ENCODE measurements at places on chromosomes 7 and 10.

- DNase-seq, result no peak
Observed at GRCh38 chr10:130043491-130043890, 67.1 kb downstream of the C10orf143 start.

DNA sequence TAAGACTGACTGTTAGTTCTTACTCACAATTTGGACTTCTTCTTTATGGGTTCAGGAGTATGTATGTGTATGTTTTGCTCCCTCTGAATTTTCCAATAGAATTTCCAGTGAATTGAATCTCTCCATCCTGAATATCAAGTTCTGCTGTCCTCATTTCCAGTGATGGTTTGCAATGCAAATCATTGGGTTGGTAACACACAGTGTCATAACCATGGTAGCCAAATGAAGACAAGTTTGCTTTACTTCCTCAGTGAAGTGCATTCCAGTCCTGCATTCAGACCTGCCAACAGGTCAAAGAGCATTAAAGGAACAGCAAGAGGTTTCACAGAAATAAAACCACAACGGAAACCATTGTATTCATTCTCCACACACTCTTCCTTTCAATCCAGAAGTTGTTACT lies 15.2 kb downstream of the ITPRID1 start:
- no peak for DNase-seq

- no peak for DNase-seq
Observed at GRCh38 chr7:151179946-151180345, 7.1 kb downstream of the ASB10 start.

- DNase-seq, result no peak
Observed at GRCh38 chr10:12013926-12014325, 28.7 kb downstream of the UPF2 start.

DNA sequence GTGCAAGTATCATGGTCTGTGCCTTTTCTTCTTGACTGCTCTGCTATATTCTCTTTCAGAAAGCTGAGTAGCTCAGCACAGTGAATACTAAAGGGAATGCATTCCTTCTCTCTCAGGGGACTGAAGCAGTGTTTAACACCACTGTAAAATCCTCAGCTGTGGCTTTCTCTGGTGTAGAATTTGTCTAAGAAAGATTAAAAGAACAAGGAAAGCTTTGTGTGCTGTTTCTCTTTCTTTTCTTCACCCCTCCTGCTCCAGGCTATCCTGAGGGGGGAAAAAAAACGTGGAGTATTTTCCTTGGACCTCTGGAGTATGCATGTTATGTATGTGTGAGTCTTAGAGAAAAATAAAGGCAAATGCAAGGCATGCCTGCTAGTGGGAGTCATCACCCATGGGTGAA lies 383.9 kb downstream of the AUTS2 start:
- DNase-seq, result peak; percentile 64

DNA sequence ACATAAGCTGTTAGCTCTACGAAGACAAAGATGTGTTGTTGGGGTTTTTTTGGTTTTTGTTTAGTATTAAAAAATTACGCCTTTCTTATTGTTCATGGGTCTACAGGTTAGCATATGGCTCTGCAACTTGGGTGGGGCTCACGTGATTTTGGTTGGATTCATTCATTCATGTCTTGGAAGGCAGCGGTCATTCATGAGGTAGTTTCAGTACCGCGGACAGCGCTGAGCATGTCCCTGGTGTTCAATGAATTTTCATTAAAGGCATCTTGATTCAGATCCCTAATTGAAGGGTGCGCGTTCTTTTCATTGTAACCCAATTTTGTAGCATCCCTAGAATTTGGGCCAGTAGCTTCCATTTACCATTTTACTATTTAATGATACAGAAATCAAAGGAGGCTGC lies 42.9 kb upstream of the TCERG1L start:
- DNase-seq, result peak; percentile 4

GRCh38 chr7:44965441-44965903 lies 13.3 kb downstream of the MYO1G start:
- DNase-seq, result no peak

DNA sequence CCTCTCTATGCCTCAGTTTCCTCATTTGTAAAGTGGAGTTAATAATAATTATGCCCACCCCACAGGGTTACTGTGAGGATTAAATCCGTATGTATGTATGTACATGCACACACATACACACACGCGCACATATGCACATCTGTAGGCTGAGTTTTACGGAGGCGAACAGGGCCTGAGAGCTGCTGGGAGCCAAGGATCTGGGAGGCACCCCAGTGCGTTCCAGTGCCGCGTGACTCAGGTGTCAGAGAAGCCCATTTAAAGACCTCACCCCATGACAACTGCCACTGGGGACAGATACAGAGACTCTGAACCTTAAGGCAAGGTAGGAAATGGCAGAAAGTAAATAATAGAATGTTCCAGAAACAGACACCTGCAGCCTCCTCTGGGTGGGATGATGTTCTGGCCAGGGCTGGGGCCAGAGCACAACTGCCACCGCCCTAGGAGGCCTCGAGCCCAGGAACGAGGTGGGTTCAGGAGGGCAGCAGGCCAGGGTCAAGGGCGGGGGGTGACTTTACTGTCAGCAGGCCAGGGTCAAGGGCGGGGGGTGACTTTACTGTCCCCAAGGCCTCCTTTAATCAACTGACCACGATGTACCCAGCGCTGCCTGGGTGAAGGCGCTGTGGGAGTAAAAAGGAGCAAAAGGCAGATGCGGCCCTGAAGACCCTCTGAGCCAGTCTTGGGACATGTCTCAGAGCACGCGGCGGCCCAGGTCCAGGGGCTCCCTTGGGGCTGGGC lies 54.9 kb downstream of the PRKAG2 start:
- no peak for DNase-seq

DNA sequence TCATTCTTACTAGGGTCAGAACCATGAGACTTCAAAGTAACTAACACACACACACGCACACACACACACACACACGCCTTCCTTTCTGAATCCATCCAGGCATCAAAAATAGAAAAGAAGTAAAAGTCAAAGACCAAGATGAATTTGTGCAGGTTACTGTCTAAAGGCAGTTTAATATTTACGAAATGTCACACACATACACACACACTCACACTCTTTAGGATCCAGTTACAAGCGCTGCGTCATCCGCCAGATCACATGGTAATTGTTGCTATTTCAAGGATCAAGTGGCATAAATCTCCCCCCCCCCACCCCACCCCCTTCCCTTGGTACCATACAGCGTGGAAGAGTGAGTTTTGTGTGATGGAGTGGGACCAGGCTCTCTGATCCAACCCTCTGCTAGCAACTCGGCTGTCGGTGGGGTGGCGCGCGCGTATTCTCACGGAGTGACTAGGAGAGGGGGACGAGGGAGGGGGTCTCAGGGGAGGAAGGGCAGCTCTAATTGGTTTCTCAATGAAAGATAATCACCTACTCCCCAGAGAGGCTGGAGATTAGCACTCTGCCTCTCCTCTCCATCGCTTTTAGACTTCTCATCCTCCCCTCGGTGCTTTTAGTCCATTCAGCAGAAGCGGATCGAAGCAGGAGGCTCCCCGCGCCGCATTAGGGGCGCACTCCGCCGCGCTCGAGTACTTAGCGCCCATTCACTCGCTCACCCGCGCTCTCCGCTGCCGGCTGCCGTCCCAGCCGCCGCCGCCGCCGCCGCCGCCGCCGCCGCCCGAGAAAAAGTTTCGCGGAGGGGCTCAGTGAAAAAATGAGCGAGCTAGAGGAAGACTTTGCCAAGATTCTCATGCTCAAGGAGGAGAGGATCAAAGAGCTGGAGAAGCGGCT lies 83.5 kb upstream of the PRKG1 start:
- peak; percentile 17 for DNase-seq

DNA sequence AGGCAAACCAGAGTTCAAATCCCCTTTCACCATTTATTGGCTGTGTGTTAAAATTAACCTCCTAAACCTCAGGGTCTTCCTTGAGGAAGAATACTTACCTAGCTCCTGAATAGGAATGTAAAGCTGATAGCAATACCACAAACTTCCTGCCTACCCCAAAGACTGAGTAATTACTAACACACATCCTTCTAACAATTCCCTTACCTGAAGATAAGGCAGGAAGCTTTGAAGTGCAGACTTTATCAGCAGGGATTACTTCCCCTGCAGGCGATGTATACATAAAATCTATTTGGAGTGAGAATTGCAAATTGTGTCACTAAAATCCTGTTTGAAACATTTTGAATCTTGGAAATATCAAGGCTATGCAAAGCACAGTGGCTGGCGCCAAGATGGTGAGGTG lies 21.2 kb downstream of the EVX1 start:
- no peak for DNase-seq

DNA sequence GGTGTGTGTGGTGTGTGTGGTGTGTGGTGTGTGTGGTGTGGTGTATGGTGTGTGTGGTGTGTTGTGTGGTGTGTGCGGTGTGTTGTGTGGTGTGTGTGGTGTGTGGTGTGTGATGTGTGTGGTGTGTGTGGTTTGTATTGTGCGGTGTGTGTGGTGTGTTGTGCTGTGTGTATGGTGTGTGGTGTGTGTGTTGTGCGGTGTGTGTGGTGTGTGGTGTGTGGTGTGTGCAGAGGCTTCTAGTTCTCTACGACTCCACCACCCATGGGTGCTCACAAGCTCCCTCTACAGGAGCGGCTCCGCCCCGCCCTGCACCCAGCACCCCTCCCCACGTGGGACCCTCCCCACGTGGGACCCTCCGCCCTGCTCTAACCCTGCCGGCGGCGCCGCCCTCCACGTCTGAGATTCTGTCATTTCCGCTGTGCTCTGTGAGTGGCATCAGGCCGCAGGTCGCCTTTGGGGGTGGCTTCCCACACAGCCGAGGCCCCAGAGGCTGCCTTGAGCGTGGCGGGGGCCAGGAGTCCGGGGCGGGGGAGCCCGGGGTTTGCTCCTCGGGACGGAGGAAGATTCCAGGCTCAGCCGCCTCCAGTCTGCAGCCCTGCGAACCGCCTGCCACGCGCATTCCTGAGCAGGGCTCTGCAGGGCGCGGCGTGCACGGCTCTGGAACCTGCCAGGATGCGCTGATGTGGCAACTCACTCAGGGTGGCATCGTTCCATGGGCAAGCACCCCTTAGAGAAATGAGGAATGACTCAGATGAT lies 37.0 kb upstream of the DNAJB6 start:
- DNase-seq, result peak; percentile 46

GRCh38 chr7:69654849-69655707 lies 56.8 kb downstream of the AUTS2 start:
- DNase-seq, result no peak

DNA sequence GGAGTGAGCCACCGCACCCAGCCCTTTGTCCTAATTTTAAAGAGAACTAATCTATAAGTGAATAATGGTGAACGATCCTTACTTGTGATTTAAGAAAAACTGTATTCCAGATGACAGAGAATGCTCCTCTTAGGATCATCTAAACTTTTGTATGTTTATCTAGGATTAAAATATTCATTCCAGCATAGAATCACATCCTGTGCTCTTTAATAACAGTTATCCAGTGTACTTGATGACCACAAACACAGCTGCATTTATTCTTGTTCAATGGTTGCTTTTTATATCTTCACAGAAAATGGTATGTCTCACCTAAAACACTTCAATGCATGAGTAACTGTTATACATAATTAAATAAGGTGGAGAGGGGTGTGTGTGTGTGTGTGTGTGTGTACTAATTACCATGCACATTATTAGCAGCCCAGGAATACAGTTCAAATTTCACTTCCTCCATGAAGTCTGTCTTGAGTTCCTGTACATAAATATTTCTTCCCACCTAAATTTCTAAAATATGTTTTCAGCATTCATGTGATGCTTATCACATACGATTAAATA lies 38.5 kb upstream of the SEMA3C start:
- no peak for DNase-seq

GRCh38 chr7:130160455-130160854 lies 44.8 kb downstream of the TMEM209 start:
- no peak for DNase-seq

GRCh38 chr10:23522345-23522744 lies 83.5 kb downstream of the OTUD1 start:
- DNase-seq, result no peak

DNA sequence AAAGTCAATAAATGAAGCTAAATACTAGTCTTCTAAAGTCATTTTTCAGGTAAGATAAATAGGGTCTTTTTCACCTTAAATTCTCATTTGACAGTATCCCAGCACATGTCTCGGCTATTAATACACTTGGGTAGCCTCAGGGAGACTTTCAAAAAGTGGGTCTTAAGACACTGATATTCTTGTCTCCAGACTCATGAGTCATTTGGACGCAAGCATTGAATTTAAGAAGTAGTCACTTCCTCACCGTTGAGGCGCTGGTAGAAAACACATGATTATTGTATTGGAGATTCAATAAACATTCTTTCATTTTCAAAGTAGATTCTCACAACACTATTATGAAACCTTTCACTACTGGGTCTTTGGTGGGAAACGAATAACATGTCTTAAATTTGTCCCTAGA lies 108.9 kb upstream of the SP8 start:
- no peak for DNase-seq

GRCh38 chr7:157416011-157416410 lies 79.2 kb downstream of the DNAJB6 start:
- DNase-seq, result no peak

DNA sequence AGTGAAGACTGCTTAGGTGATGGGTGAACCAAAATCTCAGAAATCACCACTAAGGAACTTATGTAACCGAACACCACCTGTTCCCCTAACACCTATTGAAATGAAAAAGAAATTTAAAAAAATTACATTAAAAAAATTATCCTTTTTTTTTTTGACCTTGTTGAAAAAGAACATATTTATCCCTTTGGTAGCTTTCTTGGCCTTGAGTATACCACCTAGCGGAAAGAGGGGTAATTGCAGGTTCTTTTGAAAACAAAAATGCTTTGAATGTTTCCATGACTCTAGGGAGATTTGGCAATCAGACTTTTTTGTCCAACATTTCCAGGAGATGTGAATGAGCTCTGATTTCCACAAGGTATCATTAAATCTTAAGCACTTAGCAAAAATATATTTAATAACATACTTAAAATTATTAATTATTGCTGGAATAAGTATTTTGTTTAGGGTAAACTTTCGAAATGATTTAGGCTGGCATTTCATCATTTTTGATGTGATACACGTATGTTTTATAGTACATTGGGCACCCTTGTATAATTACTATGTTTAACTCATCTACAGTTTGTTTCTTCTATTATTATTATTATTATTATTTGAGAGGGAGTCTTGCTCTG lies 47.0 kb upstream of the ELMO1 start:
- peak; percentile 37 for DNase-seq

- no peak for DNase-seq
Observed at GRCh38 chr7:122304319-122304975, at the start of gene FEZF1. FEZF1 (minus strand) TSS chr7:122304750; CDS start chr7:122304437, 313 bp downstream.

DNA sequence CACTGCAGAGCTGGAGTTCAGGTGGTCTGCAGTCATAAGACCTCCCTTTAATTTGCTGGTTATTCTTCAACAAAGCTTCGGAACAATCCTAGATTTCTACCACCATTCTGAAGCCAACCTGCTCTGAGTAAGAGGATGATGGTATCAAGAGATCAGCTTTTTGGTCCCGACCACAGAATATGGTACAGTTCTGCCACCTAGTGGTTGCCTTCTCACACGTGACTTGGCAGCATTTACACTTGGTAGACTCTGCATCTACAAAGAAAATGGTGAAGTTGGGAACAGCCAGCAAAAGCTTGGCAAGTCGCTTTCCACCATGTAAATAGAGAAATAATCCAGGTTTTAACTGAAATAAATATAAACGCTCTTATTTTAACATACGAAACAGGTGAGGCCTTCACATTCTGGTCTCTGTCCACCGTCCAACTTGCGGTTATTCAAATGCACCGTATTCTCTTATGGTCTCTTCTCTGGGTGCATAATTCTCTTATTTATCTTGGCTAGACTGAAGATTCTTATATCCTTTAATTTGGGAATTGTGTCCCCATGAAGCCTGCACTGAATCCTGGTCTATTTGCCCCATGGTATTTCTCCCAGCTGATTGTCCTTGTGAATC lies 173.9 kb upstream of the GRM3 start:
- DNase-seq, result peak; percentile 72

GRCh38 chr10:126119599-126119998 lies 223.2 kb downstream of the FANK1 start:
- no peak for DNase-seq

All from NCI-H460 (cell line).